ENCODE measurements at places on chromosomes 1 and 21.
A peak's percentile ranks its signal among the peaks of the same experiment; 100 is the strongest.

- no peak for DNase-seq
Observed at GRCh38 chr1:224292419-224292818, 37.6 kb downstream of the NVL start.

DNA sequence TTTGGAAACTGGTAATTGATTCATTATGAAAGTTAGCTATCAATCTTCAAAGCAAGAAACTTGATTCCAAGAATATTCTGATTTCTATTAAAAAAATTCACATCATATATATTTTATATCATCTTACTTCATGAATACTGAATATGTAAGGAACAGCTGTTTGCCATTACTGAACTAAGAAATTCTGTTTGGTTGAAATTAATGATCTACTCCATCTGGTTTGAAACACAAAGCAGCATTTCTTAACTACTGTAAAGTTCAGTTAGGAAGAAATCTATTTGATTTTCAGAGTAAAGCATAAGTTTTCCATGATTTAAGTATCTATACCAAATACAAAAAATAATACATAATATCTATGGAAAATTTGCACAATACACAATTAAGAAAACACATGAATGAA is 66.0 kb upstream of the SCYL3 start:
- no peak for DNase-seq

- DNase-seq: no peak
Observed at GRCh38 chr1:38746402-38746935, 113.1 kb downstream of the RRAGC start.

DNA sequence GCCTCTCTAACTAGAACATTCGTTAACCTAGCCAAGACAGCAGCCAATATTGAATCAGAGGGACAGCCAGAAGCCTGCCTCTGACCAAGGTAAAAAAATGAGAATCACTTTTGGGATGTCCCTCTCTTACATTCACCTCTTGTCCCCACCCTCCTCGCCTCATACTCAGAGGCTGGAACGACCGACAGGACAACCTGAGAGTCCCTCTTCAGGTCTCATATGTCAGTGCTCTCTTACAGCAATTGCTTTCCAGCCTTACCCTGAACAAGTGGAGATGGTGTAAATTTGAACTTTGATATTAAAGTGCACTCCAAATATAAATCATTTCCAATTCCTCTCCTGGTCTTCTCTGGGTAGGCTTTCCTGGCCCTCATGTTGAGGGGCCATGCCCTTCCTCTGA is 327.5 kb downstream of the KCTD3 start:
- no peak for DNase-seq

- no peak for DNase-seq
Observed at GRCh38 chr1:178986204-178986603, 39.5 kb upstream of the FAM20B start.

DNA sequence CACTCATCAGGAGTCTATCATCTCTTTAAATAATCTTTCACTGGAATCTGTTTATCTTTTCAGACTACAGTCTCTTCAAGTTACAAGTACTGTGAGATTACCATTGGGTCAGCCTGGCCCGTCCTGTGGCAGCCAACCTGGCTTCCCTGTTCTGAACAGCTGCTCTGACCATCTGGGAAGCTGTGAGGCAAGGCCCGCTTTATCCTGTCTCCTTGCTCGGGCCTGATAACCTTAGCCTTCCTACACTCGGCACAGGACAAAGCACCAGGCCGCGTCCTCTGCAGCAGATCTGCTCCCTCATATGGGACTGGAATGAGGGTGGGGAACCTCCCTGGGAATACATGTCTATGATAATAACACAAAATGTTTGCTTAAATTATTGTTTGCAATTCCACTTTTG is 113.3 kb downstream of the PTPN14 start:
- no peak for DNase-seq

- DNase-seq: no peak
Observed at GRCh38 chr1:109060707-109061106, 15.1 kb downstream of the TAF13 start.

GRCh38 chr1:209534496-209535250 is 48.8 kb upstream of the CAMK1G start:
- DNase-seq: no peak

GRCh38 chr1:40985875-40986274 is 6.4 kb downstream of the CTPS1 start:
- no peak for DNase-seq

DNA sequence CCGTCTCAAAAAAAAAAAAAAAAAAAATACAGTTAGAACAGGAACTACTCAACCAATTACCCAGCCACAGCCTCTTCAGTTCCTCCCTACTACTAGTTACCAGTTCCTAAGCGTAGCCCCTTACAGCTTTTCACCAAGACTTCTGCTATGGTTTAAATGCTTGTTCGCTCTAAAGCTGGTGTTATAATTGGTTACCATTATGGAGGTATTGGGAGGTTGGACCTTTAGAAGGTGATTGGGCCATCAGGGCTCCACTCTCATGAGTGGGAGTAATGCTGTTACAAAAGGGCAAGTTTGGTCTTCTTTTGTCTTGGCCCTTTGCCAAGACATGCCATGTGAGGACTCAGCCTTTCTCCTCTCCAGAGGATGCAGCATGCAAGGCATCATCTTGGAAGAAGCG is 3.0 kb upstream of the SMPDL3B start:
- DNase-seq: no peak

- no peak for DNase-seq
Observed at GRCh38 chr1:160774886-160775719, 20.9 kb upstream of the LY9 start.

GRCh38 chr1:3015744-3016143 is 5.5 kb upstream of the ACTRT2 start:
- no peak for DNase-seq

DNA sequence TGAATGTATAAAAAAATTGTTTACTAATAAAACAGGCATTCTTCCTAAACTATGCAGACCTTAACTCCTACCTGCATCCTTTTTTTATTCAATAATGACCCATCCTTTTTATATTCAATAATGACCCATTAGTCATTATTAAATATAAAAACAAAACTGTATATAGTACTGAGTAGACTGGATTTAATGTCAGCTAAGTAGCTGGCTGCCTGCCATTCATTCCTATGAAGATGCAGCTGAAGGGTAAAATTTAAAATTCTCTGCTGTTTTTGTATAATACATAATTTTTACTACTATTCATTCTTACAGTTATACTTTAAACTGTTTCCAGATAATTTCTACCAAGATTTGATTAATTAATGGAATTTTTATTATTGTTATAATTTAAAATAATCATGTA is 79.3 kb downstream of the DENND1B start:
- DNase-seq: no peak

DNA sequence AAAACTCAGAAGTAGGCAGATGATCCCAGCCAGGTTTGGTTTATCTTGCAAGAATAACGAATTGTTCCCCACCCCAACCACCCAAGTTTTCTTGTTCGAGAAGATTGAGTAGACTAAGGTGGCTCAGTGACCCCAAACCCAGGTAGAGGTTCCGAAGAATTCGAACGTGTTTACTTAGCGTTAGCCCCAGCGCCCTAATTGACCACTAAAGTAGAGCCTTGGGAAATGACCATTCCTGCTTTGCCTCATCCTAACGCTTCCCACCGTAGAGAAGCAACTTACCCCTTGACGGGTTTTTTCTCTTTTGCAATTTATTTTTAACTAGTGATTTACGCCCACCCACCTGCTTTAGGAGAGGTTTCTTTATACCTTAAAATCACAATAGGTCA is 870 bp downstream of the FBXO28 start:
- no peak for DNase-seq

GRCh38 chr1:15849775-15850324 is 2.3 kb downstream of the SPEN start:
- DNase-seq: peak; percentile 15

- no peak for DNase-seq
Observed at GRCh38 chr1:159879977-159880376, 17.5 kb upstream of the VSIG8 start.

DNA sequence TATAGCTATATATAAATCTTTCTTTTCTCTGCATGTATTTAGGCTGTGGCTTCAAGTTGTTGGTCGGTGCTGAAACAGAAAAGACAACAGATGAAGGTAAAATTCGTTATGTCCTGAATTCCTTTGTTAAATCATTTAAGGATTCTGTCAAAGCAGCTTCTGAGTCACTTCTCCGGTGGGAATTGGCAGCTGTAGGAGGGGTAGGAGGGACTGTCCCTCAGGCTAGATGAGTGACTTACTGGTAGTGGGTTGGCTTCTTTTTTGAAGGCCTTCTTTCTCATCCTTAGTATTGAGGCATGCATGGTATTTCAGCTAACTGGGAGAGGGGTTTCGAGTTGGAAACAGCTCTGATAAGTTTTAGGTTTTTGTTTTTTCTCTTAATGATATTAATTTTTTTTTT is 22.1 kb upstream of the NEXN start:
- DNase-seq: no peak

DNA sequence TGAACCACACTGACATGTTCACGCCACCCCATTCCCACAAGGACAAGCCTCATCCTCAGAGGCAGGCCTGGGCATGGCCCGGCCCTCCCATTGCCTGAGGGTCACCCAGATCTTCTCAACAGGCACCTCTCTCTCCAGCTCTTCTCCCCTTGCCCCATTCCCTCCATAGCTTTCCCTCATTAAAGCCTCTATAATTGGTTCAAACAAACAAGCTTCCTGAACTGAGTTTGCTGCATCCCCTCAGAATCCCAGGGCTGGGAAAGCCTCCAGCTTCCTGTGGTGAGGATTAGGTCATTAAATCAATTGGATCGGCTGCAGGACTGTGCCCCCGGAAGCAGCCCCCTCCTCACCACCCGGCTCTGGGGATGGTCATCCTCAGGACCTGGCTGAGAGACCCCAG is 18.9 kb downstream of the CTNNBIP1 start:
- no peak for DNase-seq

GRCh38 chr1:207579436-207579799 is 65.5 kb upstream of the CR1L start:
- peak; percentile 38 for DNase-seq

- no peak for DNase-seq
Observed at GRCh38 chr1:46983830-46984586, 39.5 kb upstream of the CYP4X1 start.

GRCh38 chr1:187046293-187046692 is 217.5 kb downstream of the PLA2G4A start:
- DNase-seq: no peak

DNA sequence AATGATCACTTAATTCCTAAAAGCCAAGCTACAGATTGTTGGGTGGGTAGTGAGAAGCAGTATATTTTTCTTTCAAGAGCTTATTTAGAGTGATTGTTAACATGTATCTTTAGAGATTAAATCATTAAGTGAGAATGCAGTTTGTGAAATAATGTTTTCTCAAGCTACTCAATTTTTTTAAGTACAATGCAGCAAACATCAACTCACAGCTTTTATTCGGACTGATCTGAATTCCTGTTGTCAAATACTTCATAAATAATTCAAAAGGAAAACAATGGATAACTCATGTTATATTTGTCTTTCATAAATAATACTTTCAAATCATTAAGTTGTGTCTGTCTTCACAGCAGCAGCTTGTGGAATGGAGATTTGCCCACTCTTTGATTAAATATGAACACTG is 271.1 kb upstream of the DEPDC1 start:
- no peak for DNase-seq

DNA sequence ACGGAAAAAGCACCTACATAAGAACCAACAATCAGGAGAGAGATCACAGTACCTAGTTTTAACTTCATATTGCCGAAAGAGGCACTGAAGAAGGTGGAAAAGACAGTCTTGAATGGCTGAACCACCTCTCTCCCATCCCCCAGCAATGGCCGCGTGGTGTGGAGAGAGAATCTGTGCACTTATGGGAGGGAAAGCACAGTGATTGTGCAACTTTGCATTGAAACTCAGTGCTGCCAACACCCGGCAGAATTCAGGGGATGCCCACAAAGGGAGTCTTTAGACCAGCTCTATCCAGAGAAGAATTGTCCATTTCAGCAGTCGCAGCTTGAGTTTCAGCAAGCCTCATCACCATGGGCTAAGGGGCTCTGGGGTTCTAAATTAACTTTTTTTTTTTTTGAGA is 186.3 kb upstream of the USP25 start:
- no peak for DNase-seq

DNA sequence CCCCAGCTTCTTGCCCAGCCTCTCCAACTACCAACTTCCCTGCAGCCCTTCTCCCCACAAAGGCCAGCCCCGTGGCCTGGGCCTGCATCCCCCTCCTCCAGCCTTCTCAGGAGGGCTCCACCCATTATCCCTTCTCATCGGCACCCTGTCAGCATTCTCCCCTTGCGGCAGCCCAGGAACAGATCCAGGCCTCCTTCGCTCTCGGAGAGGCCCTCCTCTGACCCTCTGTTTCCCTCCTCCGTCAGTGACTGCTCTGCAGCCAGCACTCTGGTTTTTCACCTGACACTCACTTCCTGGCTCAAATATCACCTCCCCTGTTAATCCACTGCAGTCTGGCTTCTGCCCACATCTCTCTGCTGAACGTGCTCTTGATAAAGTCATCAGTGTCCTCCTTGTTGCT is 17.5 kb downstream of the ADGRB2 start:
- DNase-seq: no peak

DNA sequence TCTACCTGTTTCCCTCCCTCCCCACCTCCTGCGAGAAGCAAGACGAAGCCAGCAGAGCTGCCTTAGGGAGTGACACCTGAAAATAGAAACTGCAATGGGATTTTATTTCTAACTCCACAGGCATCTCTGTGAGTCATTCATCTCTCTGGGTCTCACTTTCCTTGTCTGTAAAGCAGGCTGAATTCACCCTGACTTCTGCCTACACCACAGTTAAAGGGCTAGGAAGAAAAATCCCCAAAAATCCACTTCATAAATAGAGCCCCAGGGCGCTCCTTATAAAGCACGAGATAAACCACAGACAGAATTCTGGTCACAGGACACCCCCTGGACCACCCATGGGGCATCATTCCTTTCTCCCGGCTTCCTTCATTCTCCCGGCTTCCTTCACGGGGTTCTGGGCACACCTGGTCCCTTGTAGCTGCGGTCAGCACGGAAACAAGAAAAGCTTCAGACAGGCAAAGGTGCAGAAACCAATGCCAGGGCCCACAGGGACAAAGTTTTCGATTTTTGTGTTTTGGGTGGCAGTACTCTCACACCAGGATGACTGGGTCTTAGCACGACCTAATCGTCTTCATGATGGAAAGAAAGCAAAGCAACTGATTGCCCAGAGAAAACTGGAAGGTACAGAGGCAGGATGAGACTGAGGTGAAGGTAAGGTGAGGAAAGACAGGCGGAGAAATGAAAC is 2.8 kb upstream of the H6PD start:
- no peak for DNase-seq

DNA sequence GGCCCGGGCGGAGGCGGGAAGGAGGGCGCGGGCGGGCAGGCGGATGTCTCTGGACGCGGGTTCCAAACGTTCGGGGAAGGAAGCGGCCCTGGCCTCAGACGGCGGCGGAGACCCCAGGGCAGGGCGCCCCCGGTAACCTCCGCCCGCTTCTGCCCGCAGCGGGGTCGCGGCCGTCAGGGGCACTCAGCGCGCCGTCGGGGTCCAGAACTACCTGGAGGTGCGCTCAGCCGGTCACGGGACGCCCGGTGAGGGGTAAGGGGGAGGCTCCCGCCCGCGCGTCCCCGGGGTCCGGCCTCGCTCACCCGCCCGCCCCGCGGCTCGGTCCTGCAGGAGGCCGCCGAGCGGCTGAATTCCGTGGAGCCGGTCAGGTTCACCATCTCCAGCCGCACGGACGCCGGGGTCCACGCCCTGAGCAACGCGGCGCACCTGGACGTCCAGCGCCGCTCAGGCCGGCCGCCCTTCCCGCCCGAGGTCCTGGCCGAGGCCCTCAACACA is 406 bp downstream of the PUSL1 start:
- no peak for DNase-seq

All from CD4-positive, alpha-beta T cell treated with Interleukin-2 at 100 ng/mL for 4 hours (primary cell).